ENCODE measurements at places on chromosomes 5 and 9. TPM values are rescaled to one million over a fixed set of nuclear protein-coding genes. Genes with fewer than 3 reads are reported as not detected.

ICE1 gene
- total RNA-seq = 24.5 TPM

NCS1 gene
- total RNA-seq = 0.19 TPM

PCDHB12 gene
- 1.0 TPM for total RNA-seq

PLEKHG4B gene
- not detected for total RNA-seq

LECT2 gene
- total RNA-seq = not detected

RNF183 gene
- not detected for total RNA-seq

DNAI1 gene
- total RNA-seq = 0.51 TPM

NFIB gene
- 79.2 TPM for total RNA-seq

MXD3 gene
- total RNA-seq = 13.0 TPM

LHX2 gene
- not detected for total RNA-seq

OR1J2 gene
- total RNA-seq = not detected

SPINK1 gene
- total RNA-seq = not detected

SIGMAR1 gene
- total RNA-seq = 34.1 TPM

CHSY3 gene
- total RNA-seq = 6.0 TPM

FBXO4 gene
- 27.3 TPM for total RNA-seq

ADGRD2 gene
- total RNA-seq = not detected

ADAMTS2 gene
- total RNA-seq = 40.1 TPM

PRDM9 gene
- not detected for total RNA-seq

ANKRD18A gene
- total RNA-seq = not detected

CDHR2 gene
- not detected for total RNA-seq

CCL21 gene
- total RNA-seq = 4.4 TPM

Data from subcutaneous adipose tissue (tissue), 4 donors.